Cardiac muscle cell (in vitro differentiated cells and primary cell): ENCODE measurements at places on chromosomes 13 and 19.
A peak's percentile ranks its signal among the peaks of the same experiment; 100 is the strongest.

GRCh38 chr19:28009696-28010095 lies 1203.3 kb downstream of the UQCRFS1 start:
- DNase-seq: no peak

DNA sequence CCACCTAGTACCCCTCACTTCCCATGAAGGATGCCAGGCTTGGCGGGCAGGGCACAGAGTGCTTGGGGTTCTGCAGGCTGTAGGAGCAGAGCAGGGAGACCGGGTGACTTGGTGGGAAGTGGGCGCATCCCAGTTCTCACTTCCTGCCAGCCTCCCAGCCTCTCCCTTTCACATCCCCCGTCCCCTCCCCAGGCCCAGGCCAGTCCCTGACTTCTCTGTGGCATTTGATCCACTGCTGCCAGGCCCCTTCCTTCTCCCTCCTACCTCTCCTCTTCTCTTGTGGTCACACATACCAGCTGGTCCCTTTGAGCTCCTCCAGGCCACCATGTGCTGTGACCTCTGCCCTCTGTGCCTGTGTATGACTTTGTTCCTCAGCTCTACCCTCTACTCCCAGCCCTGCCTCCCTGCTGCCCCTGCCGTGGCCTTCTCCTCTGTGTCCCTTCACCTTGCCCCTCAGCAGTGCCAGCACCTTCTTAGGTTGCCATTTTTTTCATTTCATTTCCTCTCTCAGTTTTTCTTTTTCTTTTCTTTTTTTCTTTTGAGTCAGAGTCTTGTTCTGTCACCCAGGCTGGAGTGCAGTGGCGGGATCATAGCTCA lies 19.5 kb downstream of the MYO1F start:
- DNase-seq: no peak

DNA sequence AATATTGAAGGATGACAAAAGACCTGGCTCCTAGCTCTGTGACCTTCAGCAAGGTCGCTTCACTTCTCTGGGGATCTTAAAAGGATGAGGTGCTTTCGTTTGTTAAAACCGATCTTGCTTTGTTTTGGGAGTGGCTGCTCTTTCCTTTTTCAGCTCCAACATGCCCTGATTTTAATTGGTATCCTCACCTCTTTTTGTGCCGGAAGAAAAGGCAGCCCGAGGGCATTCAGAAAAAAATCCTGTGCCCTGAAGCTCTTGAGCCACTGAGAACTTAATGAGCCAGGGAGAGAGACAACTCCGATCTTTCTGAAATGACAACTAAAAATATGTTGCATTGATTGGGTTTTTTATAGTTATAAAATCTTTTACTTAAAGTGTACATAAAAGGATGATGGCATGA lies 19.4 kb downstream of the CLDN10 start:
- no peak for DNase-seq

- DNase-seq: peak; percentile 48
Measured at GRCh38 chr13:99605420-99606323, 104.4 kb downstream of the TM9SF2 start.

GRCh38 chr13:76668141-76668540 lies 218.1 kb downstream of the KCTD12 start:
- no peak for DNase-seq

GRCh38 chr13:109816112-109816807 lies 29.9 kb upstream of the IRS2 start:
- no peak for DNase-seq

DNA sequence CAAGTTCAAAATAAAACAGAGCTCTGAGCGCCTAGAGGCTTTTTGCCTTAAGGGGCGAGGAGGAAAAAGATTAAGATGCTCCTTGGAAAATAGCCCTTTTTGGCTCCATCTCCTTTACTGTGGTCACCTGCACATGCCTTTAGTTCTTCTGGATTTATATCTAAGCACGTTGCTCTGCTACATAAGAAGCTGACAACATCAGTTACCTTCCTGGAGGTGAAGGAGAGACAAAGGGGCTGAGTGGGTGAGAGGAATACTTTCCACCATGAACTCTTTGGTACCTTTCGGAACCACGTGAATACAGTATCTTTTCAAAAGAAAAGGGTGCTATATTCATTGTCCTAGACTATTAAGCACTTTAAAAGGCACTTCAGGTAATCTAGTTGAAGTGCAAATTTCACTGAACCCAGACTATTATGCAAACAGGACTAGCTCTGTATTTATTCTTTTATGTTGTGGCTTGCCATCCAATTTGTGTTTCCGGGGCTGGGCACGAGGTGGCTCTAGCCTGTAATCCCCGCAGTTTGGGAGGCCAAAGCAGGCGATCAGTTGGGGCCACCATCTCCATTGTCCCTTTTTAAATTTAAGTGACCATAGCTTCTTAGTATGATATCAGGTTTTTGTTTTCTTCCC lies 201.5 kb downstream of the TM9SF2 start:
- DNase-seq: no peak

- no peak for DNase-seq
Measured at GRCh38 chr13:37457612-37458011, 141.0 kb downstream of the POSTN start.

- DNase-seq: no peak
Measured at GRCh38 chr13:79796136-79796535, 315.2 kb downstream of the NDFIP2 start.

GRCh38 chr13:104694397-104694796 lies 1628.2 kb upstream of the SLC10A2 start:
- DNase-seq: no peak

- DNase-seq: no peak
Measured at GRCh38 chr19:4909156-4909896, at the start of gene UHRF1. UHRF1 (plus strand) TSS chr19:4909501; CDS start chr19:4910886, 1,385 bp downstream.

- DNase-seq: peak; percentile 99
Measured at GRCh38 chr19:4575267-4576015, 16.0 kb upstream of the SEMA6B start.

- no peak for DNase-seq
Measured at GRCh38 chr13:107900775-107901174, 314.6 kb downstream of the LIG4 start.

DNA sequence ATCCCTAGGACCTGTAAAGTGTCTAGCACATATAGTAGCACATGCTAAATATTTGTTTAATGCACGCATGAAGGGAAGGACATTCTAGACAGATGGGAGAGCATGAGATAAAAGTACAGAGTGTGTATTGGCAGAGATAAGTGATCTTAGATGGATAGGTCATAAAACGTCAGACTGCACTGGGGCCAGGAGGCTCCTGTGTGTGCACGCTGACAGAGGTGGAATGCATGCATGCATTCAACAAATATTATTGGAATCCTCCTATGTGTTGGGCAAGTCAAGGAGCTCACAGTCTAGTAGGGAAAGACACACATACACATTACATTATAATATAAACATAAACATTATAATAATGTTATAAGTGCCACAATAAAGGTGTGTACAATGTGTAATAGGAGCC lies 73.3 kb downstream of the FGF9 start:
- DNase-seq: no peak

DNA sequence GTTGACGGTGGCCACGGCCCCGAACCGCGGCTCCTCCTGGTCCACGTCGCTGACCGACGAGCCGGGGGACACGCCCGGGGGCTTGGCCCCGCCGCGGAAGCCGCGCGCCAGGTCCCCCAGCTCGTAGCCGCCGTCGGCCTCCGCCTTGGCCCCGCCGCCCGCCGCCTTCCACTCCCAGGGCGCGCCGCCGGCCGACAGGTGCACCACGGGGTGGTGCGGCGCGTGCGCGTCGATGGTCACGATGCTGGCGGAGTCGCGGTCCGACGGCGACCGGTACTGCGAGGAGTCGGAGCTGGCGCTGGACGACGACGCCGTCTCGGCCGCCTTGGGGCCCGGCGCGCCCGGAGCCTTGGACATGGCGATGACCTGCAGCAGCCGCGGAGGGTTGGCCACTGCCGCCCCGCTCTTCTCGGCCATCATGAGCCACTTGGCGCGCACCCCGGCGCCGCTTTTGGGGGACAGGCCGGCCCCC lies 9.0 kb downstream of the PLPPR3 start:
- DNase-seq: no peak

DNA sequence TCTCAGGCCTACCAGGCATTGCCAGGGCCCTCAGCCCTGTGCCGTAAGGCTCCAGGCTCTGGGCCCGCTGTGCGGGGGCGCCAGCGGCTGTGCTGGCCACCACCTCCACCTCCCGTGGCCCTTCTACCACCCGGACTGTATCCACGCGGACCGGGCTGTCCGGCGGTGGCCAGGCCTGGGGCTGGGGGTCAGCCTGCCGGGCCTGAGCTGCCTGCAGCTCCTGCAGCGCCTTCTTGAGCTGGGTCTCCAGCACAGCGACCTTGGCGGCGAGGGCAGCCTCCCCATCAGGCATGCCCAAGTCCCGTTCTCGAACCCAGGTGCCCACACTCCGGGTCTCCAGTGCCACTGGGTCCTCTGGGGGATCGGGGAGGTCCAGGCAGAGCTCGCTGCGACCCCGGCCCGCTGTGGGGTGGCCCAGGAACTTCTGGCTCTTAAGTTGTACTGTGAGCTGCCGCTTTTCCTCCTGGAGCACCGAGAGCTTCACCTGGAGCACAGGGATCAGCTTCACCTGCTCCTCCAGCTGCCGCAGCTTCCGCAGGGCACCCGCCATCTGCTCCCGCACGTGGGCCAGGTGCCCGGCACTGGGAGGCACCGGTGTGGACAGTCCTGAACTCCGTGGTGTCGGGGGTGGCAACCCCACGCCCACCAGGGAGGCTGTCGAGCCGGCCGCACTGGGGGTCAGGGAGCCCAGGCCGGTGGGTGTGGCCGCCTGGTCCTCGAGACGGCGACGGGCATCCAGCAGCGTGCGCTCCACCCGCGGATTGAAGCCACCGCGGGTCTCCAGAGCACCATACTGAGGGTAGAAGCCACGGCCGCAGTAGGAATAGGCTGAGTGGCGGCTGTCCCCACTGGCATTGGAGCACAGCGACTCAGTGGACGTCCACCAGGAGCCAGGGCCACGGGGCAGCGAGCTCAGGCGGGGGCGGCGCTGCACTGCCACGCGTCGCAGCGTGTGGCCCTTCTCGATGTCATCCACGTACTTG lies 4.1 kb downstream of the KANK2 start:
- no peak for DNase-seq

GRCh38 chr19:7894612-7895309 lies 6.5 kb downstream of the LRRC8E start:
- DNase-seq: no peak

DNA sequence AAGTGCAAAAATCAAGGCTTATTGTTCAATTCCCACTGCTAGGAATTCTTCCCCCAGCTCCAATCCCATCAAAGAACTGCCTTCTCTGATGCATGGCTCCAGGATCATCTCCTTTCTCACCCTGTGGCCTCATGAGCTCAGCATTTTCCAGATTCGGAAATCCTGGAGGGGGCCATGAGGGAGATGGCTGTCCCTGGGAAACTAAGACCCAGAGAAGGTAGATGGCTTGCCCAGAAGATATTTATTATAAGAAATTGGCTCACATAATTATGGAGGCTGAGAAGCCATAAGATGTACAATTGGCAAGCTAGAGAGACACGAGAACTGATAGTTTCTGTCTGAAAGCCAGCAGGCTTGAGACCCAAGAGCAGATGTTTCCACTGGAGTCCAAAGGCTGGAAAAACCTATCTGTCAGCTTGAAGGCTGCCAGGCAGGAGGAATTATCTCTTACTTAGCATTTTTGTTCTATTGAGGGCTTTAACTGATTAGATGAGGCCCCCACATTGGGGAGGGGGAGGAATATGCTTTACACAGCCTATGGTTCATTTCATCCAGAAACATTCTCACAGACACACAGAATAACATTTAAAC lies 58.6 kb downstream of the GADD45B start:
- DNase-seq: peak; percentile 23

GRCh38 chr19:40702337-40703012 lies 12.0 kb upstream of the NUMBL start:
- peak; percentile 45 for DNase-seq

- DNase-seq: no peak
Measured at GRCh38 chr13:39054112-39054511, 15.9 kb downstream of the NHLRC3 start.

- DNase-seq: no peak
Measured at GRCh38 chr13:108962654-108963053, 333.2 kb downstream of the MYO16 start.

DNA sequence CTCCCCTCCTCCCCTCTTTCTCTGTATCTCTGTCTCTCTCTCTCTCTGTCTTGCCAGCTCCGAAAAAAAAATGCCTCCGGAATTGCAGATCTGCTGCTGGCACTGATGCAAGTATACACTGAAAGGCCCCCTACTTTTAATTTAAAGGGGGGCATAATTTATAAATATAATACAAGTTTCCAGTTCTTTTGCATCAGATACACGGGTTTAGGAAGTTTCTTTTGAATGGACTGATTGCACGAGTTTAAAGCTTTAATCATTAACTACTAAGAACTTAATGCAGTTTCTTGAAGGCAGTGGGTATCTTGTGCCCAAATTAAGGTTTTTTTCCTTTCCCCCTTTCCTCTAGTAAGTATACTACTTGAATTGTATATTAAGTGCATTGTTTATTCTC lies 1.4 kb downstream of the FGF9 start:
- no peak for DNase-seq

DNA sequence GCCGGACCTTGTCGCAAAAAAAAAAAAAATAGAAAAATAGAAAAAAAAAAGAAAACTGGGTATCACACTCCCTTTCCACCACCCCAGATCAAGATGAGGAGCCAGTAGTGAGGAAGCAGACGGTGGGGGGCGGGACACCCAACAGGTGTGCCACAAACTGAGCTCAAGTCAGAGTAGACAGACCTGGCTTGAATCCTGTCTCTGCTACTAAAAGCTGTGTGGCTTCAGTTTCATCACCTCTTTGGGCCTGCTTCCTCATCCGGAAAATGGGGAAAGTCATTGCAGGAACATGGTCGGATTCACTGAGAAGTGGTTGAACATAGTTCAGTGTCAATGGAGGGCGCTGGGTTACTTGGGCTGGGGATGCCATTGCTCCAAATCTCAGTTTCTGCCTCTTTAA lies 2.9 kb downstream of the HIF3A start:
- peak; percentile 38 for DNase-seq

DNA sequence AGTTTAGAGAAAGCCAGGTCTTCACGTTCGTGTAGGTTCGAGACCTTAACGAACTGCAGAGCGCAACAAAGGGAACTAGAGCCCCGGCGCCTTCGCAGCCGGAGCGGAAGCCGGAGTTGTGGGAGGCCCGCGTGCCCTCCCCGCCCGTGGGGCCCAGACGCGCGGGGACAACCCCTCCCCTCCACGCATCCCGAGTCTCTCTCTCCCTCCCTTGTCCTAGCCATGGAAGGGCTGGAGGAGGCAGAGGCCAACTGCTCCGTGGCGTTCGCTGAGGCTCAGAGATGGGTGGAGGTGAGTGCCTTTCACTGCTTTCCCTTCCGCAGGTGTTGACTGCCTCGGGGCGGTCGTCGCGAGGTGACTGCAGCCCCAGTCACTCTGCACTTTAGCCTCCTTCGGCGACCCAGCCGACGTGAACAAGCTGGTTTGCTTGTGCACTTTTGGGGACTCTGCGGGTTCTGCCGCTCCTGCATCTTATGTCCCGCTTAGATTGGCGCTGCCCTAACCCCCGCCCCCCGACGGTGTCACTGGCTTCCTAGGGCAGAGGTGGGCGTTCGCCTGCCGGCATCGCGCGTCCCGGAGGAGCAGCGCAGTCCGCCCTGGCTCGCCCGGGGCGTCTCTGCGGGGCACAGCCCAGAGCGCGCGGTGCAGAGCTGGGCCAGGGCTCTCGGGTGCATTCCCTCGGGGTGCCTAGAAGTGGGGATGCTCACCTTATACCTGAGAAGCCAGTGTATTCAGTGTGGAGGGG lies 478 bp downstream of the LMO7 start:
- peak; percentile 18 for DNase-seq
